ENCODE measurements at places on chromosomes 7 and 10.

- no peak for DNase-seq
These were observed 275.2 kb downstream of the POU6F2 start for GRCh38 chr7:39252916-39253315.

DNA sequence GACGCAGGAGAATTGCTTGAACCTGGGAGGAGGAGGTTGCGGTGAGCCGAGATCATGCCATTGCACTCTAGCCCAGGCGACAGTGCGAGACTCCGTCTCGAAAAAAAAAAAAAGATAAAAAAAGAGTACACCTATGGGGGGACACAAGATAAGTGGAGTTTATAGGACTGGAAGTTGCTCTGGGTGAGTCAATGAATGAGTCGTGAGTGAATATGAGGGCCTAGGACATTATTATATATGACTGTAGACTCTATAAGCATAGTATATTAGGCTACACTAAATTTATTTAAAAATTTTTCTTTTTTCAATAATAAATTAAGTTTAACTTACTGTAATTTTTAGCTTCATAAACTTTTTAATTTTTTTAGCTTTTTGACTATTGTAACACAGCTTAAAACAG, 19.4 kb upstream of the SGCE start:
- DNase-seq, result no peak

DNA sequence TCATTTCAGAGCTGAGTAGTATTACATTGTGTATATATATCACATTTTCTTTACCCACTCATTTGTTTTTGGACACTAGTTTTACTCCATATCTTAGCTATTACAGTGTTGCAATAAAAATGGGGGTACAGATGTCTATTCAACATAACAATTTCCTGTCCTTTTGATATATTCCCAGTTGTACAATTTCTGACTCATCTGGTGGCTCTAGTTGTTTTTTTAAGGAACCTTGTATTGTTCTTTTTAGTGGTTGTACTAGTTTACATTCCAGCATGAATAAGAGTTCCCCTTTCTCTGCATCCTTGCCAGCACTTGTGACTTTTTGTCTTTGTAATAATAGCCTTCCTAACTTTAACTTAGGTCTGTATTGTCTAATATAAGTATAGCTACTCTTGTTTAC, 739.9 kb downstream of the XPNPEP1 start:
- DNase-seq, result no peak

- no peak for DNase-seq
These were observed 49.3 kb downstream of the COL28A1 start for GRCh38 chr7:7486362-7486761.

- DNase-seq, result no peak
These were observed 127.0 kb upstream of the FZD1 start for GRCh38 chr7:91137153-91137787.

GRCh38 chr7:30321882-30322192, 37.4 kb downstream of the ZNRF2 start:
- no peak for DNase-seq

- no peak for DNase-seq
These were observed 464.5 kb downstream of the GRID1 start for GRCh38 chr10:85902051-85902450.

GRCh38 chr7:29511851-29512250, 51.8 kb upstream of the PRR15 start:
- DNase-seq, result no peak

DNA sequence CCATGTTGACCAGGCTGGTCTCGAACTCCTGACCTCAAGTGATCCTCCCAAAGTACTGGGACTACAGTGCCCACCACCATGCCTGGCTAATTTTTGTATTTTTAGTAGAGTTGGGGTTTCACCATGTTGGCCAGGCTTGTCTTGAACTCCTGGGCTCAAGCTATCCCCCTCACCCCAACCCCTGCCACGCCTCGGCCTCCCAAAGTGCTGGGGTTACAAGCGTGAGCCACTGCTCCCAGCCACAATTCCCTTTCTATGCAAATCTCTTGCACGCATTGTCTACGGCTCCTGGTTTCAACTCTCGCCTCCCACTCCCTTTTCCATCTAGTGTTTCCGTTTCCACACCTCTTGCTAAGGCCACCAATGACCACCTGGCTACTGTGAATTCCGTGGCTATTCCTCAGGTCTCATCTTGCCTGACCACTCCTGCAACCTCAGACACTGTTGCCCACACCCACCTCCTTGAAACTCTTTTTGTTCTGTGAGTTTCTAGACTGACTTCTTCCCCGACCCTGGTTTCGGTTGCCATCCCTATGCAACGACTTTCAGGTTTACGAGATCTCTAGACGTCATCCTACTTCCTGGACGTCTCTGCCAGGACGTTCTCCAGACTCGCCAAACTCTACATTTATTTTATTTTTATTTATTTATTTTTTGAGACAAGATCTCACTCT, 3.4 kb downstream of the CLDN3 start:
- no peak for DNase-seq

GRCh38 chr7:132092106-132092505, 484.2 kb downstream of the PLXNA4 start:
- DNase-seq, result no peak

GRCh38 chr10:21523557-21524008, 1.9 kb downstream of the SKIDA1 start:
- no peak for DNase-seq

Measured in amniotic stem cell (primary cell).